ENCODE measurements at places on chromosomes 1 and 21.
A peak's percentile ranks its signal among the peaks of the same experiment; 100 is the strongest.

- no peak for DNase-seq
Measured at GRCh38 chr1:197807216-197807615, 31.9 kb upstream of the DENND1B start.

GRCh38 chr21:26826801-26827200, 18.4 kb downstream of the ADAMTS1 start:
- DNase-seq: no peak

GRCh38 chr1:13790290-13791030, 90.5 kb downstream of the PRDM2 start:
- no peak for DNase-seq

GRCh38 chr1:40861224-40862003, 749 bp downstream of the CITED4 start:
- peak; percentile 36 for DNase-seq

DNA sequence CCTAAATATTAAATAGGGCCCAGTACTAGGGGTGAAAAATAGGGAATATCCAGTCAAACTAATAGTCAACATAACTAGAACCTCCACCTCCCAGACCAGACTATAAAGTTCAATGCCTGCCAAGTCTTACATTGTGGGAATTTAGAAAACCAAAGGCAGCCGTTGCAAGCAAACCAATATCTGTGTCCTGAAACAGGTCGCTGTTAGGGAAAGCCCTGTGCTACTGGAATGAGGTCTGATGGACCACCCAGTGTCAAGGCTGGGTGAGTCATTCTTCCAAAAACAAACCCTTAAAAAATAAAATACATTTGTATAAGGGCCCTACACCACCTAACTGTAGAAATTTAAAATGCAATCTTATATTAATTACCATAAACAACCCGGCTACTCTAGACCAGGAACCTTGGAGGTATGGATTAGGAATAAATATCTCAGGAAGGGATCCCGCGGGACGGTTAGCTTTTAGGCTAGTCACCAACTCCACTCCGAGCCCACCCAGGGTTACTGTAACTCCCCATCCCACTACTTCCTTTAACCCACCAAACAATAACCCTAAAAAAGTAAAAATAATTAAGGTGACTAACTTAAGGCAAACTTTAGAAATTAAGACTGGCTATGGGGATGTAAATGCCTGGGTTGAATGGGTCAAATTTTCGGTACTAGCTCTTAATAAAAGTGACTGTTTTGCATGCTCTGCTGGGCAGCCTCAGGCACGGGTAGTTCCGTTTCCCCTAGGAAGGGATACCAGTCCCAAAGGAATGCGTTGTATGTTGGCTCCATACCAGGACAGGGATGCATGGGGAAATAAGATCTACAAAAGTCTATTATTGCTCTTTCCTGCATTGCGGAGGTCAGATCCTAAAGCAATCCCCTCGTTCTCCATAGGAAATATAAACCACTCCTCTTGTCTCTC, 65.4 kb upstream of the TLR5 start:
- DNase-seq: no peak

DNA sequence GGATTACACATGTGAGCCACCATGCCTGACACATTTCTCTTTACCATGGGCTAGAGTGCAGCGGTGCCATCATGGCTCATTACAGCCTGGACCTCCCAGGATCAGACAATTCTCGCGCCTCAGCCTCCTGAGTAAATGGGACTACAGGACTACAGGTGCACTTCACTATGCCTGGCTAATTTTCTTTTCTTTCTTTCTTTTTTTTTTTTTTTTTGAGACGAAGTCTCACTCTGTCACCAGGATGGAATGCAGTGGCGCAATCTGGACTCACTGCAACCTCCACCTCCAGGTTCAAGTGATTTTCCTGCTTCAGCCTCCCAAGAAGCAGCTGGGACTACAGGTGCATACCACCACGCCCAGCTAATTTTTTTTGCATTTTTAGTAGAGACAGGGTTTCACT, 14.8 kb upstream of the KIF1B start:
- no peak for DNase-seq

DNA sequence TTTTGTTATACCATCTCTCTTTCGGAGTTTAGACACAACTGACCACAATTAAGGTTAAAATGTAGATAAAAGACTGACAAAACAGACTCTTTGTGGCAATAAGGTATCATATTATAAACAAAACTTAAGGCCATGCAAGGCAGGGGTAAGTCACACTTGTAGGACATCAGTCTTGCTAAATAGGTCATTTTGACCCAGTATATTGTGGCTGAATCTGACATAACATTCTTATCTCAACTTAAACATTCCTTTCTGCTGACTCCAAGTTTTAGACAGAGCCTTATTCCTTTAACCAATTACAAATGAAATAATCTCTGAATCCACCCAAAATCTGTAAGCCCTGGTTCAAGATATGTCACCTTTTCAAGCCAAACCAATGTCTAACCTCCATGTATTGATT, 733.4 kb upstream of the B3GALT2 start:
- no peak for DNase-seq

- DNase-seq: no peak
Measured at GRCh38 chr1:9181990-9182783, 52.4 kb upstream of the H6PD start.

- no peak for DNase-seq
Measured at GRCh38 chr1:100494393-100495084, 43.4 kb upstream of the GPR88 start.

DNA sequence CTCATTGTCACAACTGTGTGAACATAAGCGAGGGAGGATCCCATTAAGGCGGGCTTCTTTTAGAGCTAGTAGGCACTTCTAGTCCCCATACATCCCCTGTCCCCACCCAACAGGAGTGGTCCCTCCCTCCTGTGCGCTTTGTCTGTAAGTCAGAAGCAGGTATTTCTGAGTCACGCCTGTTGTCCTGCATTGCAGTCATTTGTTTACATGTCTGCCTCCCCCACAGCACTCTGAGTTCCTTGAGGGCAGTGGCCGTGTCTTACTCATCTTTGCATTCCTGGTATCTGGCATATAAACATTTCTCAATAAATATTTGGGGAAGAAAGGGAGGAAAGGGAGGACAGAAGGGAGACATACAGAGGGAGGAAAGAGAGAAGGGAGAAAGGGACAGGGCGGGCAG, 40.3 kb downstream of the PLEKHA6 start:
- no peak for DNase-seq

Data from stimulated activated CD4-positive, alpha-beta T cell treated with anti-CD3 and anti-CD28 coated beads, Interleukin-12 subunit alpha, Interleukin-12 subunit beta, amount 100 ng/mL, for 4 hours (primary cell).